ENCODE measurements at places on chromosomes 5 and 9.

DNA sequence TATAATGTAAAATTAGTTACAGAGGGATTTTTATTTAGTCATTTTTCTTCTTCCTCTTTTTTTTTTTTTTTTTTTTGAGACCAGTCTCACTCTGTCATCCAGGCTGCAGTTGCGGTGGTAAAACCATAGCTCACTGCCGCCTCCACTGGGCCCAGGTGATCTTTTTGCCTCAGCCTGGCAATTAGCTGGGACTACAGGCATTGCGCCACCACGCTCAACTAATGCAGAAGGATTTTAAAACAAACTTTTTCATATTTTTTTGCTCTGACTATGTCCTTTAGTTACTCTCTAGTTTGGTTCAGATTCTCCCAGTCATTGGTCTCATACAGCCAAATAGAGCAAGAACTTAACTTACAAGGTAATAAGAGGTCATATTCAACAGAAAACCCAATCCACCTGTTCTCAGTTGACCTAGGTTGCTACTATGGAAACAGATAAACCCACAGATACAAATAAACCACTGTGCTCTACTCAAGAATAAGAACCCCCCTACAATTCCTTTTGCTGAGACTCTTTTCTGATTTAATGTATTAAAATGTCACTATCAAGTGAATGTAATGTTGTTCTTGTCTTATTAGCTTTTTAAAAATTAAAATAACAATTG, 50.1 kb upstream of the TTC39B start:
- DNase-seq: peak; percentile 51

GRCh38 chr5:96148376-96148775, 186.7 kb upstream of the ELL2 start:
- DNase-seq: no peak

DNA sequence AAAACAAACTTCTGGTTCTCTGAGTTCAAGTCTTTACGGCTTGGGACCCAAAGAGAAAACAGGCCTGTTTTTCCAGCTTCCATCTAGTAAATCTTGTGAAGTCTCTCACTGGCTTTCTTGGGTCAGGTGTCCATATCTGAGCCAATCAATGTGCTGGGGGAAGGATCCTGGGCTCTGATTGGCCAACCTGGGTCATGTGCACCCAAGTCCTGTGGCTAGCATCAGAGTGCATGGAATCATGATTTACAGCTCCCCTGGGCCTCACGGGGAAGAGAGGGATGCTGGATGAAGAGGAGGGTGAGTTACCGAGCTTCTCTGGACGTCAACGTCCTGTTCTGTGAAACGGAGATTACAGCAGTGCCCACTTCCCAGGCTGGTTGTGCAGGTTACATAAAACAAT, 19.4 kb downstream of the CXCL14 start:
- no peak for DNase-seq

GRCh38 chr5:180041301-180042274, 30.0 kb downstream of the RNF130 start:
- no peak for DNase-seq

DNA sequence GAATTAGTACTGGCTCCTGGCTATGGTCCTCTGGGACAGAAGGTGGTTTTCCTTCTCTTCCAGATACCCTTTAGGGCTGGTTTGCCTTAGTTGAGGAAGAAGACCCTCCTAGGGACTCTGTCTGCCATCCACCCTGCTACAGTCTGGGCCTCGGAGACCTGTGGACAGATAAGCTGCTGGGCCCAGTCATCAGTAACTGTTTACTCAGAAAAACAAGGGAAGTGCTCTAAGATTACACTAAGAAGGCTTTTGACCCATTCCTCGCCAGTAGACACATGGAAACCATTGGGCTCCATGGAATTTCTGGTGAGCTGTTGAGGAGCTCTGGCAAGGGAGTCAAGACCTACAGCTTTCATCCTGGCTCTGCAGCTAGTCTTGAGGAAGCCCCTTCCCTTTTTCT, 31.2 kb downstream of the LARP1 start:
- DNase-seq: no peak

DNA sequence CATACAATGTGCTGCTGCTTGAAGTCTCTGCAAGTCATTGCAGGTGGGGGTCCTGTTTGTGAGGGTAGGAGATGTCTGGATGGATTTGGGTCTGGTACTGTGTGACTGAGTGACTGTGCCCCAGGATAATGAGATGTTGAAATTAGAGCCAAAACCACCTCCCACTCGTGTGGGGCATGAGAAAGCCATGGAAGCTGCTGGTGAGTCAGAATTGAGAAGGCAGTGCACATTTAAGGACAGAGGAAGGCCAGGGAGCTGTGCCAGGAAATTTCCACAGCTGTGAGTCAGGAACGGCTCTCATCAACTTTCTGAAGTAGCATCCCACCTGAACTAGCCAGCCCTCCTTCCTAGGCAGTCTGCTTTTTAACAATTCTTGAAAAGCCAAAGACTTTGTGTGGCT, 229.8 kb downstream of the DRD1 start:
- DNase-seq: no peak

DNA sequence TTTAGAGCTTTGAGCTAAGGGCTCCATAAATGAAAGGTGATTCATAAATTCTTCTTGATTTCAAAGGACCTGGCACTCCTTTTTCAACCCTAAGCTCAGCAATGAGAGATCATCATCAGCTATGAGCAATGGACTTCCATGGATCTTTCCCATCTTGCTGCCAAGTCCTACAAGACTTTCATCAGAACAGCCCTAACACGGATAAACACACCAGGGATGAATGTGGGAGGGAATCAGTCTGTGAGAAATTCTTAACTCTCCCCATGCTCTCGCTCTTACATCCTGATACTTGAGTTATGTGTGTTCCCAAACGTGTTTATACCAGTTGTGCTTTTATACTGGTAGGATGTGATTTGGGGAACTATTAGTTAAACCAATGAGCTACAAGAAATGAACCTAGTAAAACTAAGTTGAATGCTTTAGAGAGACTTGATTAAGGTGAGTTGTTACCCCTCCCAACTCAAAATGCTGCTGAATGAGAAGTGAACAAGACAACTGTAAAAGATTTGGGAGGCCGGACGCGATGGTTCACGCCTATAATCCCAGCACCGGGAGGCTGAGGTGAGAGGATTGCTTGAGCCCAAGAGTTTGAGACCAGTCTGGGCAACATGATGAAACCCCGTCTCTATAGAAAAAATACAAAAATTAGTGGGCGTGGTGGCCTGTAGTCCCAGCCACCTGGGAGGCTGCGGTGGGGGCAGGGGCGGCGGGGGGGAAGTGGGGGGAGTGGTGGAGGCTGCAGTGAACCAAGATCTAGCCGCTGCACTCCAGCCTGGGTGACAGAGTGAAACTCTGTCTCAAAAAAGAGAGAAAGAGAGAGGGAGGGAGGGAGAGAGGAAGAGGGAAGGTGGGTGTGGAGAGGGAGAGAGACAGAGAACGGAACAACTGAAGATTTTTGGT, 5.2 kb upstream of the RPL26L1 start:
- DNase-seq: no peak

DNA sequence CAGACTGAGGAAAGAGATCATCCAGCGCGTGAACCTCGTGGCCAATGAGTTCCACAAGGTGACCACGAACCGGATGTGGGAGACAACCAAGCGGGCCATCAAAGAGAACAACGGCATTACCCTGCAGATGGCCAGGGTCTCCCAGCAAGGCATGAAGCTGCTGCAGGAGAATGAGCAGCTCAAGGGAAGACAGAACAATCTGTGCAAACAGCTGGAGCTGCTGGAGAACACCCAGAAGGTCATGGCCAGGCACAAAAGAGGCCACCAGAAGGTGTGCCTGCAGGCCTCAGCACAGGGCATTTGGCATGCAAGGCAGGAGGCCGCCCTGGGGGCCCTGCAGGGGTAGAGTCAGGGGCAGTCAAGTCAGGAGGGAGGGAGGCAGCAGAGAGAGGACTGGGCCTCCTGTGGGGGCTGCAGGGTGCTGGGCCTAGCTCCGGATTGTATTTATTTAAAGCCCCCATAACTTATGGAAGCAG, 4.2 kb downstream of the PTRH1 start:
- DNase-seq: no peak

DNA sequence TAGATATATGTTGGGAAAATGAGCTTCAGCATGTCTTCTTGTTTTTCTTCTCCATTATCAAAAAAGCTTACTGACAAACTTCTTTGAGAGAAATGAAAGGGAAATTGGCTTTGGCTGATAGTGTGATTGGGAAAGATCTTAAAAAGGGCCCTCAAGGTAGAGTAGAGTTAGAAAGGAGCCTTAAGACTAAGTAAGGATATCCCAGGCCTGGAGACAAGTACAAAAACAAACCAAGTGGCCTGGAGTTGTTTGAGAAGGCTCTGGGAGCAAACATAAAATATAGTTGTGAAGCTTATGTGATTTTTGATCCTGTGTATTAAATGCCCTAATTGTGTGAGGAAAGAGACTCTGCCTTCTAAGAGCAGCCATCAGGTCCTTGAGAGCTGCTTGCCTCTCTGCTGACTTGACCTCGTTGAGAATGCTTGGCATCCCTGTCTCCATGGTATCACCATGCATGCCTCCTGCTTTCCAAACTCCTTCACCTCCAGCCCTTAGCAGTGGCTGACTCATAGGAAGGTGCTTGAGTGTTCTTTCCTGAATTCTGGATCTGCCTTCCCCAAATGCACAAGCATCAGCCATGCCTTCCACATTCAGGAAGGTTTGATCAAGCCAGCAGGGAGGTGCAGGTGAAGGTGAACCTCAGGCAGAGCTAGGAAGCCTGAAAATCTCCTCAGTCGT, 78.9 kb downstream of the SMARCA2 start:
- no peak for DNase-seq

DNA sequence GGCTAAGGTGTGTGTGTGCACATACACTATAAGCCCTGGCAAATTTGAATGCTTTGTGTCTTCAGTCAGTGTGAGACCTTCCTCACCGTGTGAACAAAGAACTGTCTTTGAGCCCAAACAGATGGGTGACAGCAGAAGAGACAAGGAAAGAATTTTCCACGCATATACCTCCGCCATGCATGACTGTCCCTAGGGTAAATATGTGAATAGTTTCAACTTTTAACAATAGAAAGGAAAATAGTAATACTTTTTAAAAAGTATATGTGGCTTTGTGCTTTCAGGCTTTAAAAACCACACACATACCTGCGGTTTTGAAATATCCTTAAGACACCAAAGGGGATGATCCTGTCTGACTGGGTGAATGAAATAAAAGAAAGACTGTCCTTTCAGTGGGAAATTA, 438.6 kb upstream of the MPDZ start:
- DNase-seq: no peak

DNA sequence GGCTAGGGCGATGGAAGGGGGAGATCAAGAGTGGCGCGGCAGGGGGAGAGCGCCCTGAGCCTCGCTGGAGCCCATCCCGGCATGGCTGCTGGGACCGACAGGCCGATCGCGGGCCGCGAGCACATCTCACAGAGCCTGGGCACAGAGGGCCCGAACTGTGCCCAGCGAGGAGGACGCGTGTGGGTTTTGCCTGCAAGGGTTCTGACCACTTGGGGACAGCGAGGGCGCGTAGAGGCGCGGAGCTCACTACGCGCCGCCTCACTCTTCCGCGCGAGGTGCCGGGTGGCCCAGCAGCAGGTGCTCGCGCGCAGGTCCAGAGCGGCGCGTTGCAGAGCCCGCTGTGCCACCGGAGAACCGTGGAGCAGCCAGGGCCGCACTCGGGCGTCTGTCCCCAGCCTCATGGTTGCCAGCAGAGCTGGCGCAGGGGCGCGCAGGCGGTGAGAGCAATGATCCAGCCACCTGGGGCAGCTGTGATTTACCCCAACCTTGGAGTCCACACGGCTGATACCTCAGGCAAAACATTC, 16.3 kb upstream of the PITX1 start:
- no peak for DNase-seq

GRCh38 chr5:118776755-118777154, 211.6 kb downstream of the DTWD2 start:
- DNase-seq: no peak

DNA sequence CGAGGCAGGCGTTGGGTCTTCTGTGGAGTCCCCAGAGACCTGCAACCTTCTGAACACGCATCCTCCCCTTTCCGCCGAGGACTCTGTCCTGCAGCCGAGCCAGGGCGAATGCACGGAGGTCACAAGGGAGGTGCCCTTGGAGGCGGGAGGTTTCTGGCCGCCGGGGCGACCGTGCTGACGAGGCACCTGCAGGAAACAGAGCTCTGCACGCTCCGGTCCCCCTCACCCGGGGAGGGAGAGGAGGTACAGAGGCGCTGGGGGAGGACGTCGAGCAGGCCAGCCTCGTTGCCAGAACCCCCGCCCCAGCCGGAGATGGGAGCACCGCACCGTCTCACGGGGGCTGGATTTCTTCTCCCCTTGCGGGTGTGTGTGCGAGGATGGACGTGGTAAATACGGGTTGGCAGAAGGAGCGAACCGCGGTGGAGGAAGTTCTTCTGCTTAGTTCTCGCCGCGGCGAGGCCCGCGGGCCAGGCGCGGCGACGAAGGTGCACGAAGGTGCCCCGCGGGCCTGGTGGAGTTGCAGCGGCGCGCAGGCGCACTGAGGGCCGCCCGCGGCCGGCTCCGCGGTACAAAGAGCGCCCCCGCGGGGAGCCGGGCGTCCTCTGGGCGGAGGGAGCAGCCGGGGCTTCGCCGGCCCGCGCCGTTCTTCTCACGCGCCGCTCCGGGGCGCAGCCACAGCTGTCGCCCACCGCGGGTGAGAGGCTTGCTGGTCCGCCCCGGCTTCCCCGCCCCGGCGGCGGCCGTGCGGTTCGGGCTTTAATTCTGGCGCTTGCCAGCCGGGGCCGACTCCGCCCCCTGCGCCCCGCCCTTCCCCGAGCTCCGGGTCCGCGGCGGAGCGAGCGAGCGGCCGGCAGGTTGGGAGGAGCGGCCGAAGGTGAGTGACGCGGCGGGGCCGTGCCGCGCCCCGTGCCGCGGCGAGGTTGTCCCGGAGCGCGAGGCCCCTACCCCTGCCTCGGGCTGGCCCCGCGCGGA, 289.5 kb downstream of the DOCK8 start:
- peak; percentile 78 for DNase-seq

DNA sequence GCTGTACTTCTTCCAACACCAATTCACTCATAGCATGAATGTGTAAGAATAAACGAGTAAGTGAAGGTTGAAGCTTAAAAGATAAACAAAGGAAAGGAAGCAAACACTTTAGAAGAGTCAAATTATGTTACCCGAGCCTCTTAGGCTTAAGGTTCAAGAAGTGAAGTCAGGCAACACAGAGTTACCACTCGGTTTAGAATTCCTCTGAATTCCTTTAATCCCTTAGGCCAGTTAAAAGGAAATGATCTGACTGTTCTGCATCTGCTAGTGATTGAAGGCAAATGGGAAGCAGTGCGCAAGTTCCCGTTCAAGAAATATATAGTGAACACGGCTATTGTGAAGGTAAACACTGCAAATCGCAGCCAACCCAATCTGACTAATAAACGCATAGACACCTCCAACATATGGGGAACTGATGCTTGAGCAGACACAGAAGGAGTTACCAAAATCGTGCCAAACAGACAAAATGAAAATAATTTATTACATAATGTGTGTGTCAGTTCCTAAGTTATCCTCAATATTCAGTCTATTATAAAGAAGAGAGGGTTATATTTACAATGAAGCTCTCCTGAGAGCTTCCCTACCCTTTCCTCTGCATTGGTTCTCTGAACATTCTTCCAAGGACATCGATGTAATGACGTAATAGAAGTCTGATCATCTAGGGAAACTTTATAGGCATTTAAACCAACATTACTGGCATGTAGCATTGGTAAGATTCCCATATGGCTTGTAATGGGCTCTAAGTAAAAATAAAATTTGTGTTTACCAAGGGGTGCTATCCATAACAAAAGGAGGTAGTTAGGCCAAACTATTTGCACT, 837.1 kb upstream of the ZNF608 start:
- DNase-seq: no peak

- DNase-seq: no peak
Measured at GRCh38 chr5:33637011-33637410, 196.2 kb downstream of the TARS1 start.

All from CD4-positive, alpha-beta T cell treated with Interleukin-10 for 1 hour (primary cell).